ENCODE measurements at places on chromosomes 11 and 22.
A peak's percentile ranks its signal among the peaks of the same experiment; 100 is the strongest.

- peak; percentile 55 for DNase-seq
Measured at GRCh38 chr11:2945031-2945756, 16.0 kb upstream of the PHLDA2 start.

DNA sequence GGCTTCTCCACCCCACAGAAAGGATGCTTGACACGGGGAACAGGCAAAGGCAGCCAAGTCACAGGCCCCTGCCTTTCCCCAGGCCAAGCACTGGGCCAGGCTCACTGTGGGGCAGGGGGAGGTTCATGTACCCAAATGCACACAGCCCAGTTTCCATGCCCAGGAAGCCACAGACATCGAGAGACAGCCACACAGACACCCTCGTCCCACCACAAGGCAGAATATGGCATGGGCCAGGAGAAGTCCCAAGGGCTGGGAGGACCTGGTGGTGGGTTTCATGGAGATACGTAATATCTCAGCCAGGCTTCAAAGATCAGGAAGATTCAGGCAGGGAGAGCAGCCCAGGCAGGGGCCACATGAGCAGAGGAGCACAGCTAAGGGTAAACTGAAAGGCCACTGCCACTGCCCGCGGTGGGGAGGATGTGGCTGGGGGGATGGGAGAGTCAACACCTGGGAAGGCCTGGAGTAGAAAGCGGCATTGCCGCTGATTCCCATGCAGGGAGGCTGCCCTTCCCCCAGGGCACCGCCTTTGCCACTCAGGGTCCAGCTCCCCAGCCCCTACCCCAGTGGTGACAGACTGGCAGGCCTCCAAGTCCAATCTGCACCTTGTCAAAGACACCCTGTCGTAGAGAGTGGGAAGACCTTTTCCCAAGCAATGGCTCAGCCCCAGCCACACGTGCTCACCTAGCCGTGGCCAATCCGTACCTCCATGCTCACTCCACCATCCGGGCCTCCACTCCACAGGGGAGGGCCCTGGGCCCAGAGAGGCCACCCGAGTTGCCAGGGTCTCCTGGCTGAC, 2.4 kb upstream of the MFNG start:
- no peak for DNase-seq

- no peak for DNase-seq
Measured at GRCh38 chr11:8584511-8584910, 9.5 kb downstream of the STK33 start.

DNA sequence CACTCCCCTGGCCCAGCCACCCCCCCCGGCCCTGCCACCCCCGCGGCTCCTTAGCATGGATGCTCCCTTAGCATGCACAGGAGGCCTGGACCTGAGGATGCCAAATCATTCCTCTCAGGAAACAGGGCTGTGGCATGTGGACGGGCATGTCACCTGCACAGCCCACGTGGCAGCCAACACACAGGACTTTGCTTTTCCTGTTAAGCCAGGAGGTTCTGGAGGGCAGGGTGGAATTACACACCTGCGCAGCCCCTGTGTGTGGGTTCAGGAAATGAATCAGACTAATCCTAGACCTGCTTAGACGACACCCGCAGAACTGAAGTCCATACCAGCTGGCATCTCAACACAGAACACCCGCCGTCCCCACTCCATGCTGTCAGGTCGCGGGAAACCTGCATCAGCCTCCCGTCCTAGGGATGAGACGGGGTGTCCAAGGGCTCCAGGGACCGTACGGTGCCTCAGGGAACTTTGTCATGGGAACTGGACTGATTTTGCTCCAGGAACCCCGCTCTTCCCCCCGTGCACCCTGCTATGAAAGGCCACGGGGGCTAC, 10.2 kb downstream of the CERK start:
- DNase-seq, result no peak

- no peak for DNase-seq
Measured at GRCh38 chr11:119745112-119745511, 16.1 kb upstream of the NECTIN1 start.

- DNase-seq, result no peak
Measured at GRCh38 chr11:125951731-125952130, 5.9 kb downstream of the VSIG10L2 start.

- no peak for DNase-seq
Measured at GRCh38 chr22:33520904-33521780, 399.1 kb downstream of the LARGE1 start.

- no peak for DNase-seq
Measured at GRCh38 chr11:1864231-1864630, 11.3 kb downstream of the LSP1 start.

- DNase-seq, result no peak
Measured at GRCh38 chr11:10488934-10489691, 34.0 kb downstream of the AMPD3 start.

DNA sequence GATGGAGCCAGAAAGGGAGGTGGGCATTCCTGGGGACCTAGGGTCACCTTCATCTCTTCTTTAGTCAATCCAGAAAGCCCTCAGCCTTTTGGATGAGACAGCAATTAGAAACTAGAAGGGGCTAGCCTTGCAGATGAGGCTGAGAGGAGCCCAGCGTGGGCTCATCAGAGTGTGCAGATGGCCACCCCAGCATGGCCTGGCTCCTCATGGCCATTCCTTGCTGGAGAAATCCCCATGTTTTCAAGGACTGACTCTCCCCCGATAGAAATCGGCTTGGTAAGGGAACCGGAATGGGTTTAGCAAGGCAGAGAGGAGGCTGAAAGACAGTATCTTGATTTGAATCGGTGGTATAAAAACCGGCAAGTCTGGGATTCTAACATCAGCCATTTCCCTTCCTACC, 274.6 kb downstream of the BUD13 start:
- no peak for DNase-seq

- DNase-seq, result peak; percentile 66
Measured at GRCh38 chr22:29040385-29041275, 21.0 kb downstream of the C22orf31 start.
